ENCODE measurements at places on chromosomes 1 and 21.

DNA sequence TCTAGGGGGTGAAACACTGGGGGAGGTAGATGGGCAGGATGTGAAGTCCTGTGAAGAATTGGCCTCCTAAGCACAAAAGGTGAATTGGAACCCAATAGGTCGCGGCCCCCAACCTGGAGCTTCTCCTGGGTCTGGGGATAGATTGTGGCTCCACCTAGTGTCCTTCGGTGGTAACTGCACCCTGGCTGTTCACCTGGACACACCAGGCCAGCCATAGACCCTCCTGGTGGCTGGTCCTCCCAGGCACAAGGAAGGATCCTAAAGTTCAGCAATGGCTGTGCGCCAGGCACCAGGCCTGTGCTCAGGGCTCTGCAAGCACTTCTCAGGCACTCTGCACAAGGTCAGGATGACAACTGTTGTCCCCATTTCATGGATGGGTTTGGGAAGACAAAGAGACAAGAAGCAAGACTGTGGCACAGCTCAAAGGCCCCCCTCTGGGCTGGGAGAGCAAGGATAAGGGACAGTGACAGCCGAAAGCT lies 13.5 kb downstream of the ESPN start:
- ATAC-seq: peak; percentile 54

GRCh38 chr1:32180186-32181060 lies 948 bp downstream of the TXLNA start:
- ATAC-seq: peak; percentile 37

- ATAC-seq: peak; percentile 22
Observed at GRCh38 chr1:196651637-196652215, at the start of gene CFH. CFH (plus strand) TSS chr1:196652043; CDS start chr1:196652118, 75 bp downstream.

GRCh38 chr1:206702803-206703202 lies 18.1 kb downstream of the MAPKAPK2 start:
- ATAC-seq: no peak

DNA sequence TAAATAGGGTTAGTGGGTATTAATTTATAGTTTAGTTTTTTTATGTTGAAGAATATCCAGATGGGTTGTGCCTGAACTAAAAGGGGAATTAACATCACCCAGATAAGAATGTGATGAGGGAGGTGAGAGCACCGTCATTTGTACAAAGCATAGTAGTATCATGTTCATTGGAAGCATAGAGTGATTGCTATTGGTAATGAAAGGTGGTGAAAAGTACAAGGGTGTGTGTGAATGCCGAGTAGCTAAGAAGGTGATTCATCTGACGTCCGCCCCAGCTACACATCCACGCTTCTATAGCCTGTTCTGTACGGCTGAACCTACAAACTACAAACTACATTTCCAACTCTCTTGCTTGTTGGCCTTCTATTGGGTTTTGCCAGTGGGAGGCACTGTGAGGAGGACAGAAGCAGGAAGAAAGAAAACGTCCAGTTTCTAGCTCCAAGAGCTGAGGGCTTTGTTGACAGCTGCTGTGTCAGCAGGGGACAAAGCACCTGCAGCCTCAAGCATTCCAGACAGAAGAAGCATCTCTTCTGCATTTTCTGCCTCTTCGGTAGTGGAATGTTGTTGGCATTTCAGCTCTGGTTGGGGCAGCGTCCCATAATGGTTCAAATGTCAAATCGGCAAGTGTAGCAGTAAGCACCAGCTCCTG lies 404.8 kb downstream of the KCTD3 start:
- no peak for ATAC-seq

- no peak for ATAC-seq
Observed at GRCh38 chr21:45443595-45444181, 38.7 kb downstream of the COL18A1 start.

DNA sequence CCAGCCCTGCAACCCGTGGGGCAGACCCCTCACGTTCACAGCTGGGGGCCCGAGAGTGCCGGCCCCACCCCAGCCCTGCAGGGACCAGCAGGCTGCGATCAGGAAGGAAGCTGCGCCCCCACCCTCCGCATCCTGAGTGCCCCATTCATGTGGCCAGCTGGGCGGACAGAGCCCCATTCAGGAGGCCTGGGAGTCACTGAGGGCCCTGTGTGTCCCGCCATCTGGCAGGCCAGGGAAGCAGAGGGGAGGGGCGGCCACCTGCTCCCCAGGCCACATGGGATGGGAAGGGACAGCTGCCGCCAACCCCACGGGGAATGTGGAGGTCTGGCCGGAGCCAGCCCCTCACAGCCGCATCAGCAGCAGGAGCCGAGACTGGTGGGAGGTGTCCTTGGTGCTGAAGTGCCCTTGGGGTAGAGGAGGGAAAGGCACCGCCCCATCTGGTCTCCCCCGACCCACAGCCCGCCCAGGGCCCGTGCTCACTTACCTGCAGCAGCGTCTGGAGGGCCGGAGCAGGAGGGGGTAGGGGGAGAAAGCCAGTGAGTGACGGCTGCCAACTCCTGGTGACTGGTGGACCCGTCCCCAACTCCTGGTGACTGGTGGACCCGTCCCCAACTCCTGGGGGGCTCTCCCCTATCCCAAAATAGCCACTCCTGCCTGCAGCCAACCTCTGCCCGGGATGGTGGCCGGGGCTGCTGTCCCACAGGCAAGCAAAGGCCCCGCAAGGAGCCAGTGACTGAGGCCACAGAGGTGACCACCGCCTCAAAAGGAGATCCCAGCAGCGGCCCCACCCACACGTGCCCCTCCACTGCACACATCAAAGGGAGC lies 8.7 kb downstream of the ACAP3 start:
- ATAC-seq: no peak

- no peak for ATAC-seq
Observed at GRCh38 chr21:46151989-46152926, 3.1 kb downstream of the FTCD start.

DNA sequence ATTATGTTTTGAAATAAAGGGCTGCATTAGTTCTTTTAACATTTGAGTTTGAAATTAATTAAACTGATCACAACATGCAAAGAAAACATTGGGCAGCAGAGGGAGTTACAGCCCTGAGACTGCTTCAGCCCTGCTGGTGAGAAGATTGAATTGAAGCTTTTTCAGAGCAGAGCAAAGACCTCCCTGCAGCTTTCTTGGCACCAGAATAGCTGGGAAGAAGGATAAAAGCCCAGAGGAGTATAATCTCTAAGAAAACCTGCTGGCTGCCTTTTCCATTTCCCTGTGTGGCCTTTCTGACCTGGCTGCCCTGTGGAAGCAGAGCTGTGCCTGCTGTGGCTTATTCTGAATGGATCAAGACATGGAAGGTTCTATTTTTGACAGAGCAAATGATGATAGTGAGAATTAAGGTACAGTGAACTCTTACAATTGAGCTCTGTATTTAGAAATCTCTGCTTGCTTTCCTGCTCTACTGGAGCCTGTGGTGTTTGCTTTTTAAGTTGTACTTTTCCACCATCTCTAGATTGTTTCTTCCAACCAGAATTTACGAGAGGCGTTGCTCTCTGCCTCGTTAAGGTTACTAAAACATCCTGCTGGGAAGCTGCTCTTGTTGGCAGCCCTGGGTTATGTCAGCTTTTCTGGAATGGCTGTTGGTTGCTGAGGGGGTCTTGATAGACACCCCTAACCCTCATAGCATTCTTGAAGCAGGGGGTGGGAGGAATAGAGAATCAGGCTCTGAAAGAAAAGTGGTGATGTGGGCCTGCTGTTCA lies 9.9 kb downstream of the SNRPE start:
- peak; percentile 78 for ATAC-seq

DNA sequence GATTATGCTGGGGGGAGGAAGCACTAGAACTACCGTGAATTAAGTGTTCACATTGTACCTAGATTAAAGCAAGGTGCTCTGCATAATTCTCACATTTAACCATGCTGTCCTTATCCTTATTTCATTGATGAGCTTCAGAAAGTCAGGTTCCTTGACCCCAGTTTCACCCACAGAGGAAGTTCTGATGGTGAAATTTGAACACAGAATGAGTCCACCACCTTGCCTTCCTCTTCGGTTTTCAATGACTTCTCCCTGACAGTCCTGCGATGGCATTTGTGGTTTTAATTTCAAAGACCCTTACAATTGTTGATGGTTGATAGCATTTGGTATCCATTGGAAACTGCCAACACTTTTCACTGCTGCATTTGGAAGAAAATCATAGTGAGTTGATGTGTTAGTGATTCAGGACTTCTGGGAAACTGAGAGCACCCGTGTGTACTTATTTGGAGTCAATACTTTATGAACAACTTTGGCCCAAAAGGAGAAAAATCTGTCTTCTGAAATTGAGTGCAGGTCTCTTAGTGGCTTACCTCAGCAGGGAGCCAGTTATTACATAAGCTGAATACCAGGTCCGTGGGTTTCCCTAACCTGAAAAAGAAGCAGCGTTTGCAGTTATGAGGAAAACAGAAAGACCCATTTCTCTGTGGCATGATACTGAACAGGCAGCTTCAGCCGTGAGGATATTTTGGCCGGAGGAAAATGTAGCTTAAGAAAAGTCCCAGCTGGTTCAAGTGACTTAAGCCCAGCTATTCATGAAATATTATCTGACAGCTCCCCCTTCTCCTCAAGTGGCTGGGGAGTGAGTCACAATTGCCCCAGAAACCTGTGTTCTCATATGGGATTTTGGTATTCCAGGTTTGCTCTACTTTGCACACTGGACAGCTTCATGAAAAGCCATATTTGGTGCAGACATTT lies 47.5 kb downstream of the ROR1 start:
- ATAC-seq: no peak

DNA sequence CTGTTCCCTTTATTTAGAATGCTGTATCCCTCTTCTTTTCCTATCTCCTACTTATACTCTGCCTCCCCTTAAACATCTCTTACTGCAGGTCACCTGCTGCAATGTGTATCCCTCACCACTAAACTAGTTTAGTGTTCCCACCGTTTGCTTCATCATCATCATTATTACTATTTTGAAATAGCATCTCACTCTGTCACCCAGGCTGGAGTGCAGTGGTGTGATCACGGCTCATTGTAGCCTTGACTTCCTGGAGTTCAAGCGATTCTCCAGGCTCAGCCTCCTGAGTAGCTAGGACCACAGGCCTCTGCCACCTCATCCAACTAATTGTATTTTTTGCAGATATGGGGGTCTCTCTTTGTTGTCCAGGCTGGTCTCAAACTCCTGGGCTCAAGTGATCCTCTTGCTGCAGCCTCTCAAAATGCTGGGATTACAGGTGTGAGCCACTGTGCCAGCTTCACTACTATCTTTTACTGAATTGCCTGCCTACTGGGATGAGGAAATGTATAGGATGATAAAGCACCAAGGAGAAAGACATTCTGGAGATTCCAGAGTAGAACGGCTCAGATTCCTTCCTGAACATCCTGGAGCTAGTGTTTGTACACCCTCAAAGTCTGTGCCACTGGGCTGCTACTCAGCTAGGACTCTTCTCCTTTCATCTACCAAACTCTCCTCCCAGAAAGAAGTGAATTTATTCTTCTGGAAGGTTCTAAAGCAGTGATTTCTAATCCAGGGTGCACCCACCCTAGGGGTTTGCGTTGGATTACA lies 8.6 kb upstream of the IFNAR1 start:
- no peak for ATAC-seq

DNA sequence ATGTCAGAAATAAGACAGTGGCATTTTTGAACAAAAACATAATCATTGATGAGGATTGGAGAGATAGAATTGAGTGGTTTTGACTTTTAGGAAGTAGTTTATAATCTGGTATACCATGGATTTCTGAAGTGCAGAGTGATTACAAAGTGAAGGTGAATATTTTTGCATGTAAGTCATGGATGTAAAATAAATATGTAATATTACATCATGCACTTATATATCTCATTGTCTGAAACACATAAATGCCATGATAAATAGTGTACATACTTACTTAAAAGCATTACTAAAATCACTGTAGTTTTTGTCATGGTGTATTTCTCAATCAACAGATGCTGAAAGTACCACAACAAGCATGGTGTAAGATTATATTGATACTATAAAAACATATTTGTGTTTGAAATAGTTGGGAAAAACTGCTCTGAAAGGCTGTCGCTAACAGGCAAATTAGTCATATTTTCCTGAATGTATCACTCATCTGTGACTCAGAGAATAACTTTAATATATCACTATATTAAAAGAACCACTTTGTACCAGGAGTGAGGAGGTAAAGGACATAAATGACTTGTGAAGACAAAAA lies 24.8 kb upstream of the RGS18 start:
- ATAC-seq: no peak

- no peak for ATAC-seq
Observed at GRCh38 chr1:117641536-117641935, 35.7 kb downstream of the TENT5C start.

DNA sequence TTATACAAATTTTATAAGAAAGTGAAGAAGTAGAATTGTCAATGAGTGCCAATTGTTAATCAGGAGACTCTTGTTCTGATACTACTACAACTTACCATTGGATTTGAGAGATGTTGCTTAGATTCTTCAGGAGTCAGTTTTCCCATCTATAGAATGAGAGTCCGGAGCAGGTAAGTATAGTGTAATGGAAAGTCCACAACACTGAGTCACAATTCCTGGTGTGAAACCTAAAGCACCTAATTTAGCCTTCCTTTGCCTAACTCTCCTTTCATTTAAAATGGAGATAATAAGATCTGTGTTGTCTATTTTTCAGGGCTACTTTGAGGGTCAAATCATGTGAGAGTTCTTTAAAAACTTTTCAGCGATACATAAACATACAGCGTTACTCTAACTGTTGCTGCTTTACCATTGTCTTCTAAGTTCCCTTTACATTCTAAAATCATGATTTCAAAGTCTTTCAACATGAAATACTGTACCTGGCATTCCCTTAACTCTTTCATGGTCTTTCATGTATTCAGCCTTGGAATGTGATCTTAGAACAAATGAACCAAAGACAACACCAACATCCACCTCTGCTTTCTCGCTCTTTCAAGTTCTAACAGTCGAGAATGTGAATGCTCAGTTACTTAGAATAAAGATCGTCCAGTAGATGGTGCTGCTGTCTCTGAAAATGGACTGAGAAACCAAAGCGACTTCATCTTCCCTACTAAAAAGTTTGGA lies 90.9 kb downstream of the SLC30A10 start:
- peak; percentile 55 for ATAC-seq

DNA sequence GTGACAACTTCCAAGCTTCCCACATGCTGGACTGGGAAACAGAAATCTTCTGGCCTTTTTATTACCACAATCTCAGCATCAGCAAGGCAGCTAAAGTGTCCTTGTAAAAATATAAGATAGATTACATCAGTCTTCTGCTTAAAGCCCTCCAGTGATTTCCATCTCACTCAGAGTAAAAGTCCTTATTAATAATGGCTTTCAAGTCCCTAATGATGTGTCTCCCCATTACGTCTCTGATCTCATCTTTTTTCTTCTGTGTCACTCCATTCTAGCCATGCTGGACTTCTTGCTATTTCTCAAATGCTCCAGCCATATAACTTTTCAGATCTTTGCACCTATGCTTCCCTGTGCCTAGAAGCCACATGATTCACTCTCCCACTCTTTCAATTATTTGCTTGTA lies 22.1 kb downstream of the PAPPA2 start:
- no peak for ATAC-seq
